ENCODE measurements at places on chromosomes 6 and 20.

GRCh38 chr6:98124171-98124570, 710.2 kb upstream of the POU3F2 start:
- no peak for DNase-seq

DNA sequence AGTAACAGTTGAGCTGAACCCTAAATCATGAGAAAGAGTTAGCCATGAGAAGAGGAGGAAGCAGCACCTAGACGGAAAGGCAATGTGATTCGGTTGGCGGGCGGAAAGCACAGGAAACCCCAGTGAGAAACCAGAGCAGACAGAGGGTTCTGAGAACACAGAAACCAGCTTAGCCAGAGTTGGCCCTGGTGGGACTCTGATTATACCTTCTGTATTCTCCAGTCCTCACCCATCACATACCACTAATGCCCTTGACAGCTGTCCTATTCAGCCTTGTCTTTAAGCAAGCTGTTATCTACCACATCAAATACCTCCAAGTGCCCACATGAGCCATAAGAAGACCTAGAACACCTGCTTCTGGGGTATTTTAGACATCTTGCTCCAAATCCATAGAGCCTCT, 58.9 kb upstream of the LRRC1 start:
- DNase-seq, result no peak

GRCh38 chr6:34383161-34383631, 9.3 kb downstream of the NUDT3 start:
- no peak for DNase-seq

- DNase-seq, result no peak
Observed at GRCh38 chr6:36350681-36351571, 14.2 kb upstream of the BNIP5 start.

GRCh38 chr6:85401186-85402021, 48.5 kb upstream of the NT5E start:
- DNase-seq, result no peak

DNA sequence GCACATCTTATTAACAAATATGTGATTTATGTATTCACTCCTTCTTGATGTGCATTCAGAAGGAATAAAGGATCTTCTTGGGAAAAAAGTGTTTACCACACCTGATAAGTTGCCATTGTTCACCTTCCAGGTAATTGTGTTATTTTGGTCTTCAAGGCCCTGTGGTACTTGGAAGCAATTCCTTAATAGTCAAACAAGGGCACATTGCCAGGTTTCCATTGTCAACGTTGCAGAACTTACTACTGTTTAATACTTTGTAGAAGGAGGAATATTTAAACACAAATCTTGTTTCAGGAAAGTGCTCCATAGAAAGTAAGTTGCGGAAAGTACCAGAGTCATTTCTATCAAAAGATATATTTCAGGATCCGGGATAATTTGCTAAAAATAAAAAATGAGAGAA, 129.5 kb upstream of the SGK1 start:
- DNase-seq, result no peak

DNA sequence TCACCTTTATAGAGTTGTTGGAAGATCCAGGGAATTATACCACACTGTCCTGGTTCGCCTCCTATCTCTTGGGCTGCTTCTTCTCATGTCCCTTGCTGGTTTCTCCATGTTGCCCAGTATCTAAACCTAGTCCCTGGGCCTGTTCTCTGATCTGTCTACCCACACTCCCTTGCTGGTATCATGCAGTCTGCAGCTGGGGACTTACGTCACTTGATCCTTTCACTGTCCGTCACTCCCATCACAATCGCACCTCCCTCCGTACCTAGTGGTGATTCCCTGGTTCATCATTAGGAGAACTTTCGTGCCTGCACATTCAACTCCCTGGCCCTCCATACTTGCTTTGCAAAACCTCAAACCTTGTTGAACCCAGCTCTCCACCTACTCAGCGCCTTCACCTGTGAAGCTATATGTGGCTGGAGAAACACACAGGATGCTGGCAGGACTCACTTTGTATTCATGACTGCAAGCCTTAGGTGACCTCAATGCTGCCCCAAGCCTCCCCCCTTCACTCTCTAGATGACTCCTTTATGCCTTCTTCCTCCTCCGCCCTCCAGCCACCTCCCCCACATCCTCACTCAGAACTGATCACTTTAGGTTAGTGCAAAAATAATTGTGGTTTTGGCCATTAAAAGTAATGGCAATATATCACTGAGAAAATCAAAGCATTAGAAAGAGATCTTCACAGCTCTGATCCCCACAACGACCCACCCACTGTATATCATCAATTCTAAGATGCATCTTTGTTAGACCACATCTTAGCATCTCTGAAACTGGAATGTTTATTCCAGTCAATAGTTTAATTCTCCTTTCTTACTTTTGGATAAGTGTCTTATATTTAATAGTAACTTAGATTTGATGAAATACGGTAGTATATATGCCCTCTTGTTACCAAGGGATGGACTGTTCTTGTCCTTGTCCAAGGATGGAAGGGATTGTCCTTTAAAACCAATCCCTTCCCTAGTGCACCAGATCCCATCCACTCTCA, 26.4 kb downstream of the GDAP1L1 start:
- DNase-seq, result no peak

DNA sequence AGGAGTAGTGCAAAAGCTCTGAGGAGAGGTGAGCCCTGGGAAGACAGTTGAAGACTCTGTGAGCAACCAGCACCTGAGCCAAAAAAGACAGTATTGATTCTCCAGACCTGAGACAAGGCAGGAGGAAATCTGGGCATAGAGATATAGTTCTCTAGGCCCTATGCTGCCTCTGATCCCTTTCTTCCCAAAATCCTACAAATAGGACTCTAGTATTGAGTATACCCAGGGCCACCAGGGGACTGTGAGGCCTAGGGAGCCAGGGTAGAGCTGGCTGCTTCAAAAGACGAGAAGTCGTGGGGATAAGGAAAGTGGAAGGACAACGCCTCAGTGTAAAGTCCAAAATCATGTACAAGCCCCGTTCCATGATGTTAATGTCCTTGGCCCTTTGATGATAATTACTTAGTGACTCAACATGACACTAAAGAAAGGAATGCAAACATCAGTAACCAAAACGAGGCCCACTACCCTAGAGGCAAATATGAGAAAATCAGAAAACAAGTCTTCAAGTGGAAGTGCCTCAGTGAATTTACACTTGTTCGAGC, 197.3 kb upstream of the PROKR2 start:
- DNase-seq, result no peak

GRCh38 chr6:15763837-15764236, 101.0 kb upstream of the DTNBP1 start:
- no peak for DNase-seq

DNA sequence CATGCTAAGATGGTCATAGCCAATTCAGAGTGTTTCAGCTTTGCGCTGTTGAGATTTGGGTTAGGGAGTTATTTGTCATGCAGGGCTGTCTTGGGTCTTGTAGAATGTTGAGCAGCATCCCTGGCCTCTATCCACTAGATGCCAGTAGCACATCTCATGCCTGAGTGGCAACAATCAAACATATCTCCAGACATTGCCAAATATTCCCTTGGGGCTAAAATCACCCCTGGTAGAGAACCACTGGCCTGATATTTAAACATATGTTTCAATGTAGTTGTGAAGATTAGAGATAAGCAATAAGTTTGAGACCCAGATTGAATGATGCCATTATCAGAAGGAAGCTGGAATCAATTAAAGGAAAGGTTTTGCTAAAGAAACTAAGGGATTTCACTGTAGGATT, 463.3 kb downstream of the DOK5 start:
- DNase-seq, result no peak

GRCh38 chr6:147274776-147275175, 70.6 kb downstream of the STXBP5 start:
- DNase-seq, result no peak

DNA sequence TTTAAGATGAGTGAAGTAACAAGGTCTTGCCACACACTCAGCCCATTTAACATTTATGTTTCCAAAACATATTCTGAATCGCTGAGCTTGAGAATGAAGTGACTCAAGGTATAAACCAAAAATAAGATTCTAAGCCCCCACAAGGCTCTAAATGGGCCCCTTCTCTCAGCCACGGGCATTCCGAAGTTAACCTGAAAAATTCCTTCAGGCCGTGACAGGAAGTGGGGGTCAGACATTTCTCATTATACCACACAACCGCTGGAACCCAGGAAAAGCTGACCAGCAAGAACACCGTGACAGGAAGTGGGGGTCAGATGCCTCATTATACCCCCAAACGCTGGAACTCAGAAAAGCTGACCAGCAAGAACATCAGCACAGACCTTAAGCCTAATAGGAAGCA, 247.9 kb downstream of the ERMARD start:
- DNase-seq, result no peak

DNA sequence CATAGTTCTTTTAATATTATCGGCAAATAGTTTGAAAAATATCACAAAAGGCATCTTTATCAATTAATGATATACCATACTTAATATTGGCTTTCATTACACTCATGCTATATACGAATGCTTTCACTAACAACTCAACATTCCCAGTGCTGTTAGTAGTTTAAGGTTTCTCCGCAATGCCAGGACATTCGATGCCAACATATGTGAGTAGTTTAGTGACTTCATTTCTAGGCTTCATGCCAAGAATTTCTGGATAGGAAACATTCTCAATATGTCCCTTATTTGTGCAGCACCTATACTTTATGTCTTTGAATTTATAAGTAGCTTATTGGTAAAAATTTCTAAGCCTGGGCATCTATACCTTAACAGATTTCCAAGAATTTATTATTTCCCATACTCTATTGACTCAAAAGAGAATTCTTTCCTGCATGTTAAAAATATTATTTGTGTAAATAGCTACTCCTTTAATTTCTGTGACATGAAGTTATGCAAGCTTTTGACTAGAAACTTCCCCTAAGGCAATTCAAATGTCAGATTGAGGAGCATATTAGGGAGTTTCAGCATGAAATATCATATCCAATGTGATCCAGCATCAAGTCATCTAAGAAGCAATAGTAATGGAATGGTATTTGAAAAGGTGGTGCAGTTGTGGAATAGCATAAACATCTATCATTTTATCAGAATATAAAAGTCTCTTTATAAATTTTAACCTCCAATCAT, 236.0 kb upstream of the STXBP5 start:
- DNase-seq, result no peak

- DNase-seq, result no peak
Observed at GRCh38 chr6:31836047-31836473, 8.5 kb downstream of the HSPA1B start.
